ENCODE measurements at places on chromosomes 2 and 18. TPM values are rescaled to one million over a fixed set of nuclear protein-coding genes. Genes with fewer than 3 reads are reported as not detected.

FABP1 gene
- total RNA-seq = not detected

GCG gene
- total RNA-seq = not detected

SLC40A1 gene
- total RNA-seq = 0.10 TPM

TTC31 gene
- 49.0 TPM for total RNA-seq

CCDC138 gene
- total RNA-seq = 7.7 TPM

EFEMP1 gene
- total RNA-seq = not detected

CPLX4 gene
- not detected for total RNA-seq

- no peaks in the 10 kb centered on the region for H3K36me3 ChIP-seq
- H3K4me1 ChIP-seq = no peaks in the 10 kb centered on the region
- H3K27ac ChIP-seq = no peak overlapping the region
- DNase-seq = no peak
Observed at GRCh38 chr18:21980744-21981143, 188.6 kb upstream of the GATA6 start.

- no peaks in the 10 kb centered on the region for H3K36me3 ChIP-seq
- no peaks in the 10 kb centered on the region for H3K27me3 ChIP-seq
- H3K27ac ChIP-seq = no peak overlapping the region
- H3K4me1 ChIP-seq = no peaks in the 10 kb centered on the region
- no peak overlapping the region for H3K4me3 ChIP-seq
Observed at GRCh38 chr2:204664708-204665121, 119.4 kb downstream of the PARD3B start.

- no peak overlapping the region for H3K4me3 ChIP-seq
- H3K36me3 ChIP-seq = no peaks in the 10 kb centered on the region
- H3K4me1 ChIP-seq = no peaks in the 10 kb centered on the region
- H3K27me3 ChIP-seq = peaks cover 26% of the 10 kb centered on the region
- H3K27ac ChIP-seq = no peak overlapping the region
Observed at GRCh38 chr2:198285216-198285615, 480.8 kb downstream of the PLCL1 start.

GRCh38 chr2:63506320-63506719 lies 82.0 kb downstream of the WDPCP start:
- no peak overlapping the region for H3K27ac ChIP-seq
- H3K4me1 ChIP-seq = peaks cover 19% of the 10 kb centered on the region
- no peak for DNase-seq
- peaks cover 8% of the 10 kb centered on the region for H3K27me3 ChIP-seq
- no peak overlapping the region for H3K4me3 ChIP-seq

- peaks cover 3% of the 10 kb centered on the region for H3K27me3 ChIP-seq
- peak within 1 kb of the TSS; percentile 43 for H3K27ac ChIP-seq
- DNase-seq = no peak
- peaks cover 44% of the 10 kb centered on the region for H3K4me1 ChIP-seq
Observed at GRCh38 chr18:35581546-35581897, at the start of gene GALNT1. TSS of gene GALNT1 (plus strand) at chr18:35581740. CDS start at chr18:35654663, 72,923 bp downstream.

- no peak for DNase-seq
- peak overlapping the region; percentile 65 for H3K27ac ChIP-seq
- H3K27me3 ChIP-seq = peaks cover 3% of the 10 kb centered on the region
- H3K36me3 ChIP-seq = no peaks in the 10 kb centered on the region
- peaks cover 41% of the 10 kb centered on the region for H3K4me1 ChIP-seq
Observed at GRCh38 chr2:54589340-54590215, 133.5 kb downstream of the SPTBN1 start.

DNA sequence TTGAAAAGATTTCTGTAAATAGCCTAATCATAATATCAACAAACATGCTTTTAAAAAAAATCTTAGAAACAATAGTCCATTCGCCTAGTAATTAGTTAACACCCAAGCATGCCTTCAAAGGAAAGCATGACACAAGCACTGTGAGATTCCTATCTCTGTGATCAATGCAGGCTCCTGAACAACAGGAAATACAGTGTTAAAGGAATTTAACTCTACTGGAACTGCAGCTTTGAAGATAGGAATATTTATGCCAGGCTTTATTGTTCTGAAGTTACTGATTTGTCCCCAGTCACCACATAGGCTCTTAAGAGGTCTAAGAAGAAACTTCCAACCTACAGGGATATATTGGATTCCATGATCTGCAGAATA lies 15.4 kb upstream of the FAM124B start:
- no peak for DNase-seq
- H3K36me3 ChIP-seq = no peaks in the 10 kb centered on the region
- no peak overlapping the region for H3K27ac ChIP-seq

DNA sequence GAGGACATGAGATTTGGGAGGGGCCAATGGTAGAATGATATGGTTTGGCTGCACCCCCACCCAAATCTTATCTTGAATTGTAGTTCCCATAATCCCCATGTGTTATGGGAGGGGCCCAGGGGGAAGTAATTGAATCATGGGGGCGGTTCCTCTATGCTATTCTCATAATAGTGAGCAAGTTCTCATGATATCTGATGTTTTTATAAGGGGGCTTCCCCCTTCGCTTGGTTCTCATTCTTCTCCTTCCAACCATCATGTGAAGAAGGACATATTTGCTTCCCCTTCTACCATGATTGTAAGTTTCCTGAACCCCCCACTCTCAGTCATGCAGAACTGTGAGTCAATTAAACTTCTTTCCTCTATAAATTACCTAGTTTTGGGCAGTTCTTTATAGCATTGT lies 37.0 kb upstream of the ERMN start:
- H3K4me1 ChIP-seq = peaks cover 23% of the 10 kb centered on the region
- peaks cover 24% of the 10 kb centered on the region for H3K36me3 ChIP-seq
- no peak for DNase-seq
- no peak overlapping the region for H3K27ac ChIP-seq
- no peak overlapping the region for H3K4me3 ChIP-seq

- peak overlapping the region; percentile 87 for H3K4me3 ChIP-seq
- no peaks in the 10 kb centered on the region for H3K36me3 ChIP-seq
- peaks cover 22% of the 10 kb centered on the region for H3K4me1 ChIP-seq
- peak overlapping the region; percentile 39 for H3K27ac ChIP-seq
- no peak for DNase-seq
Observed at GRCh38 chr2:179263015-179263414, 1.6 kb downstream of the SESTD1 start.

DNA sequence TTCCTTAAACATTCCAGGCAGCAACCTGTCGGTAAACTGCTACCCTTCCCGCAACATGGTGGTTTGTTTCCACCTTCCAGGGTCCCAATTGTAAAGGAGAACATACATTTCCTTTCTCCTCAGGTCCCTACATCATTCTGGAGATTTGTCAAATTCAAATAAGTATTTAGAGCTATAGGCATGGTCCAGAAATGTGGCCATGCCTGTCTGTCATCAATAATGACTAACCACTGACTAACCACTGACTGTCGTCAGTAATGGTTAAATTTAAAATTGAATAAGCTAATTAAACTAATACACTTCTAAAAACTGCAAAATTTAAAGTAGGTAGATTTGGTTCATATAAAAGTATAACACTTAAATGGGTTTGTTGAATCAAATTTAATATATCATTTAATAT lies 984.0 kb upstream of the SLC39A10 start:
- H3K4me1 ChIP-seq = no peaks in the 10 kb centered on the region
- H3K27me3 ChIP-seq = no peaks in the 10 kb centered on the region
- DNase-seq = no peak
- no peak overlapping the region for H3K27ac ChIP-seq
- no peak overlapping the region for H3K4me3 ChIP-seq
- H3K36me3 ChIP-seq = no peaks in the 10 kb centered on the region

DNA sequence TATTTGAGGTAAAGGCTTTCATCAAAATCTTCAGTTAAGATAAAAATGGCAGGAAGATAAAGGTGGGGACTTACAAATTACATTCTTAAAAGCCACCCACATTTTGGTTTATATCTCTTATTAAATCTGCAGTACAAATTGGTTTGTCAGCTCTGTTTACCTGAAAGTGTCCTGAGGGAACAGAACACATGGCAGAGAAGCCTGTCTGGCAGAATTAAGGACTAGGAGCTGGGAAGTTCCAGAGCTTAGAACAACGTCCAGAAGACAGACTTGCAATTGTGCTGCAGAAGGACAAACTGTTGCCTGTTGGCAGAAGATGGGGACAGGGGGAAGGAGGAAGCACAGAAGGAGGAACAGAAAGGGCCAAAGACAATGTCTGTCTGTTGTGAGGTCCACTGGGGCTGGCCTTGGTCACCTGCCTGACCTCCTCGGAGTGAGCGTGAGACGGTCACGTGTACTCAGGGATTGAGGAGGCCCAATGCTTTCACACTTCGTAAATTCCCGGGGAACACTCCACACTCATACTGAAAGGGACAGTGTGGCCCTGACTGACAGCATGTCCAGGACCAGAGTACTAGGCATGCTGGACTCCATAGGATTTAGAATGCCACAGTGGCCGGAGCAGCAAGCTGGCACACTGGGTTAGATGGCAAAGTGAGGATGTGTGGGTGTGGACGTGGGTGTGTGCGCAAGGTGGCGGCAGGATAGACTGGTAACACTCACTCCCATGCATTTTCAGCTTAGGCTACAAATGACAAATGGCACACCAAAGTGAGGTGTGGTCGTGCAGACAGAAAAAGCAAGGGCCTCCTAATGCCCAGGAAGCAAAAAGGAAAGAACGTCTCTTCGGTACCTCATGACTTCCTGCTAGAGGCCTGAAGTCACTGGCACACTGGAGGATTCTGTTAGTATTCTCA lies 210.9 kb upstream of the REV1 start:
- H3K27me3 ChIP-seq = peaks cover 8% of the 10 kb centered on the region
- H3K27ac ChIP-seq = no peak overlapping the region
- no peaks in the 10 kb centered on the region for H3K4me1 ChIP-seq
- no peak overlapping the region for H3K4me3 ChIP-seq

All from natural killer cell treated with Interleukin-12 subunit alpha and Interleukin-12 subunit beta and Interleukin-15 and Interleukin-18, amount 100 ng/mL, for 72 hours (primary cell).